ENCODE measurements at places on chromosomes 3 and 15. TPM values are rescaled to one million over a fixed set of nuclear protein-coding genes. Genes with fewer than 3 reads are reported as not detected.

Gene CLSTN2
- not detected for total RNA-seq

Gene ATP10A
- total RNA-seq, result 35.8 TPM

Gene ADCY5
- total RNA-seq, result not detected

DNA sequence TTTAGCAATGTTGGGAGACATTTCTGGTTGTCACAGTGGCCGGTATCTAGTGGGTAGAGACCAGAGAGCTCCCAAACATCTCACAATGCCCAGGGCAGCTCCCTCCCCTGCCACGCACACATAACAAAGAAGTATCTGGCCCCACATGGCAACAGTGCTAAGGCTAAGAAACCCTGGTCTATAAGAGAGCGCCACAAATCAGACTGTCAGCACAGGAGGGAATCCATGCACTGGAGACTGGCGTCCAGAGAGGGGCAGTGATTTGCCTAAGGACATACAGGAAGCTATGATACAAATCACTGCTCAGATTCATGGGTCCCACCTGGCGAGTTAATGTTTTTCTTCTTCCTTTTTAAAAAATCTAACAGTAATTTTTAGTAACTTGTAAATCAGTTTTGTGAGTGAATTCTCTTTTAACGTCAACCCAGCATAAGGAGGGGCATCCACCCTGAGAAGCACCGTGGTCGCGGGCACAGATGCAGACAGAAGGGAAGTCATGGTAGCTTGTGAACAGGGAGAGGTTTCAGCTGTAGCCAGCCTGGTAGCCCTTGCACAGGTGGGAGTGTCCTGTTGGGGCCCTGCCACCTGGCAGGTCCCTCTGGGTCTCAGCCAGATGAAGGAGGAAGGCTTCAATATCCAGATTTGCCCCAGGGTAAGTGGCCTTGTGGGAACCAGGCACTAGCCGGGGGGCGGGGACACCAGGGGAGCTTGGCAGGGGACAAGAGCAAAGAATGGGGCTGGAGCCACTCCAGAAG lies 8.7 kb downstream of the ISG20 start:
- peaks cover 75% of the 10 kb centered on the region for H3K4me1 ChIP-seq
- H3K36me3 ChIP-seq, result peaks cover 76% of the 10 kb centered on the region
- H3K27ac ChIP-seq, result peak overlapping the region; percentile 64
- no peak overlapping the region for H3K4me3 ChIP-seq

DNA sequence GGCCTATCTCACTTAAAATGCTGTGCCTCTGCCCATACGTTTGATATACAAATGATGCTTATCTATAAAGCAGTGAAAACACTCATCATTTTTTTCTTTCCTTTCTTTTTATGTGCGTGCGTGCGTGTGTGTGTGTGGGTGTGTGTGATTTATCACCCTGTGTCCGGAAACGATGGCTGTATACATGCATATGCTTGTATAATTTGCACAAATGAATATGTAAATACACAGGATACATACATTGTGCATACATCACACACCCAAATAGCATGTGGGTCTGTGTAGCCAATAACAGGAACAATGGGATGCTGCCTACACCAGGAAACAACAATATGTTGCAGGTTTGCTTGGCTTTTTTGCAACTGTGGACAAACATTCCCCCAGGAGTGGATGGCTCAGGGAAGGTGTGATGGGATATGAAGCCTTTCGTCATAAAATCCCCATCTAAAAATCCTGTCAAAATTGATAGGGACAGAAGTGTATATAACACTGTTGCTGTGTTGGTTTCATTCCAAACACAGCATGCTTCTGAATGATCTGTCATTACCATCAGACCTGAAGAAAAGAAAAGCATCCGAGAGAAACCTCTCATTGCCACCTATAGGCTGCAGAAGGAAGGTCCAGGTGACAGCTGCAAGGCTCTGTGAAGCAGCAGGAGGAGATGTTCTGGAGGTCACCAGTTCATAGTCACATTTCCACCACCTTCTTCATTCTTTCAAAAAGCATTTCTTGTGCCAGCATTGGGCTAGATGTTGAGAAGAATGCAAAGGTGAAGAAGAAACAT lies 503.9 kb upstream of the NR2F2 start:
- no peaks in the 10 kb centered on the region for H3K36me3 ChIP-seq
- no peaks in the 10 kb centered on the region for H3K4me1 ChIP-seq
- H3K4me3 ChIP-seq, result no peak overlapping the region
- no peak for DNase-seq

DNA sequence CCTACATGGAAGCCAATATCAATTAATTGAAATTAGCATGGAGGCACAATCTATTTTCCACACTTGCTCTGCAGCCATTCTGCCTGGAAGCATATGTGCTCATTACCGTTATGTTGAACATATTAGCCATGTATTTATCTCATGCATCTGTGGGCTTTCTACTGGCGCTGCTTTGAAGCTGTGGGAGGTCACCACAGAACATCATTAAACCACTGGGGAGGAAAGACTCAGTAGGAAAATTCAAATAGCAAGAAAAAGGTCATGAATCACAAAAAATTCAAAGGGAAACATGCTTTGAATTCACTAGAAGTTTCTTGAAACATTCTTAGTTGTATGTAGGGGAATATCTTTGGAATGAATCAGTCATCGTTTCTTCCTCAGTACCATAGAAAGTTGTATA lies 652.5 kb downstream of the EDEM1 start:
- no peaks in the 10 kb centered on the region for H3K36me3 ChIP-seq
- no peak overlapping the region for H3K27ac ChIP-seq
- H3K4me1 ChIP-seq, result no peaks in the 10 kb centered on the region
- no peak overlapping the region for H3K4me3 ChIP-seq
- H3K27me3 ChIP-seq, result no peaks in the 10 kb centered on the region

DNA sequence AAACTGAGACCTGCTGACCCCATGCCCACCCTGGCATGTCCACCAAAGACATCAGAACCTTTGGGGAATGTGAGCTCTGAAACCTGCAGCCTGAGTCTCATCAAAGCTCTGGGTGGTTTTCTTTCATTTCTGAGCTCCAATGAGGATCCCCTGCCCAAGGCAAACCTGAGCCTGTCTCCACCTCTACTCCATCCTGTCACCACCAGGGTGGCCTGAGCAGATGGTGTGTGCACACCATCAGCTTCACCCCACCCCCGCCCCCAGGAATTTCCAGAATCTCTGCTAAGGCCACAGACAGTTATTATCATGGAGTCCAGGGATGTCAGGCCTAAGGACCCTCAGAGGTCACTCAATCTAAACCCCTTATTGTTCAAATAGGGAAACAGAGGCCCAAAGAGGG lies 1.3 kb downstream of the XIRP1 start:
- no peak overlapping the region for H3K27ac ChIP-seq
- H3K36me3 ChIP-seq, result no peaks in the 10 kb centered on the region
- peaks cover 6% of the 10 kb centered on the region for H3K27me3 ChIP-seq

Gene LDHAL6B
- total RNA-seq, result not detected

GRCh38 chr3:154864947-154865346 lies 215.2 kb upstream of the MME start:
- H3K27me3 ChIP-seq, result no peaks in the 10 kb centered on the region
- H3K4me3 ChIP-seq, result no peak overlapping the region
- no peak for DNase-seq
- H3K27ac ChIP-seq, result no peak overlapping the region

Gene ITIH1
- not detected for total RNA-seq

- H3K36me3 ChIP-seq, result peaks cover under 1% of the 10 kb centered on the region
- DNase-seq, result no peak
- H3K27ac ChIP-seq, result peak overlapping the region; percentile 82
- no peaks in the 10 kb centered on the region for H3K27me3 ChIP-seq
- H3K4me1 ChIP-seq, result peaks cover 36% of the 10 kb centered on the region
- H3K4me3 ChIP-seq, result peak overlapping the region; percentile 78
These were observed 568 bp downstream of the SENP2 start for GRCh38 chr3:185586686-185587039.

DNA sequence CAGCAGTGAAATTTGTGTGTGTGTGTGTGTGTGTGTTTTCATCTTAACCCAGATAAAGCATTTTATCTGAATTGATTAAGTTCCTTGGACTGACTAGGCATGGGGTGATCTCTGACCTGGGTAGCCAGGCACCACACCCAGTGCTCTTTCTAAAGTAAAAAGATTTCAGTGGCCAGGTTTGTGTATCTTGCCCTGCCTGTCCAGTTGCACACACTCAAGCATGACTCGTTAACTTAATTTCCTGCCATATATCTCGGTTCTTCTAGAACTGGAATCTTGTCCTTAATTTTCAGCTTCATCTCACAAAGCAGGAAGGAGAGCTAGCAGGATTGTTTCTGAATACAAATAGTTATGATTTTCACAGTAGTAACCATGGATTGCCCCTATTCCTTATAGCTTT lies 17.0 kb downstream of the TM4SF18 start:
- H3K27me3 ChIP-seq, result peaks cover 16% of the 10 kb centered on the region
- no peak overlapping the region for H3K27ac ChIP-seq
- H3K36me3 ChIP-seq, result no peaks in the 10 kb centered on the region
- no peak overlapping the region for H3K4me3 ChIP-seq

Gene EPHB3
- total RNA-seq, result 0.20 TPM

Gene LACTB
- 14.0 TPM for total RNA-seq

GRCh38 chr3:61686228-61686648 lies 124.9 kb downstream of the PTPRG start:
- H3K4me3 ChIP-seq, result no peak overlapping the region
- no peaks in the 10 kb centered on the region for H3K4me1 ChIP-seq
- no peaks in the 10 kb centered on the region for H3K27me3 ChIP-seq
- no peak for DNase-seq

GRCh38 chr15:51917493-51917892 lies 54.1 kb downstream of the LEO1 start:
- H3K36me3 ChIP-seq, result peaks cover 34% of the 10 kb centered on the region
- peak; percentile 20 for DNase-seq
- H3K27ac ChIP-seq, result peak overlapping the region; percentile 26
- no peaks in the 10 kb centered on the region for H3K4me1 ChIP-seq
- H3K27me3 ChIP-seq, result no peaks in the 10 kb centered on the region
- no peak overlapping the region for H3K4me3 ChIP-seq

GRCh38 chr15:79244876-79245275 lies 37.6 kb upstream of the ANKRD34C start:
- no peak overlapping the region for H3K27ac ChIP-seq
- H3K36me3 ChIP-seq, result no peaks in the 10 kb centered on the region
- H3K4me1 ChIP-seq, result no peaks in the 10 kb centered on the region
- peaks cover 26% of the 10 kb centered on the region for H3K27me3 ChIP-seq

DNA sequence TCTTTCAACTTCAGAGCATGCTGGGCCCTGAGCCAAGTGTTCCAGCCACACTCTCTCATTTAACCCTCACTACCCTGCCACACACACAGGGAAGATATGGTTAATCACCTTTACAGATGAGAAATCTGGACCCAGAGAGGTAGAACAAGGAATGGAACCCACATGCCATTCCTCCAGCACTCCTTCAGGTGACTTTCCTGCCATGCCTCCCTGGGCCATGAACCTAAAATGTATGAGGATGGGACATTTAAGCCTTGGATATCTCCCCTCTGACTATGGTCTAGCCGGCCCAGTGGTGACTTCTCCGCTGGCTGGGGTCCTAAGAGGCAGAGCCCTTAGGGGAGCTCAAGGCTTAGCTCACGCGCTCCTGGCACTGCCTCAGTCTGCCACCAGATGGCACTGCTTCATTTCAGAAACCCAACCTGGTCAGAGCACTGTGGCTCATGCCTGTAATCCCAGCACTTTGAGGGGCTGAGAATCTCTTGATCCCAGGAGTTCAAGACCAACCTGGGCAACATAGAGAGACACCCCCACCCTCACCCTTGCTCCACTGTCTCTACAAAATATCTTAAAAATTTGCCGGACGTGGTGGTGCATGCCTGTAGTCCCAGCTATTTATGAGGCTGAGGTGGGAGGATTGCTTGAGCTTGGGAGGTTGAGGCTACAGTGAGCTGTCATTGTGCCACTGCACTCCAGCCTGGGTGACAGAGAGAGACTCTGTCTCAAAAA lies 2.2 kb upstream of the DCAF1 start:
- peaks cover 2% of the 10 kb centered on the region for H3K36me3 ChIP-seq
- no peak overlapping the region for H3K4me3 ChIP-seq
- H3K4me1 ChIP-seq, result peaks cover 29% of the 10 kb centered on the region
- peak; percentile 86 for DNase-seq
- H3K27ac ChIP-seq, result peak overlapping the region; percentile 94

Gene UNC13C
- total RNA-seq, result not detected

DNA sequence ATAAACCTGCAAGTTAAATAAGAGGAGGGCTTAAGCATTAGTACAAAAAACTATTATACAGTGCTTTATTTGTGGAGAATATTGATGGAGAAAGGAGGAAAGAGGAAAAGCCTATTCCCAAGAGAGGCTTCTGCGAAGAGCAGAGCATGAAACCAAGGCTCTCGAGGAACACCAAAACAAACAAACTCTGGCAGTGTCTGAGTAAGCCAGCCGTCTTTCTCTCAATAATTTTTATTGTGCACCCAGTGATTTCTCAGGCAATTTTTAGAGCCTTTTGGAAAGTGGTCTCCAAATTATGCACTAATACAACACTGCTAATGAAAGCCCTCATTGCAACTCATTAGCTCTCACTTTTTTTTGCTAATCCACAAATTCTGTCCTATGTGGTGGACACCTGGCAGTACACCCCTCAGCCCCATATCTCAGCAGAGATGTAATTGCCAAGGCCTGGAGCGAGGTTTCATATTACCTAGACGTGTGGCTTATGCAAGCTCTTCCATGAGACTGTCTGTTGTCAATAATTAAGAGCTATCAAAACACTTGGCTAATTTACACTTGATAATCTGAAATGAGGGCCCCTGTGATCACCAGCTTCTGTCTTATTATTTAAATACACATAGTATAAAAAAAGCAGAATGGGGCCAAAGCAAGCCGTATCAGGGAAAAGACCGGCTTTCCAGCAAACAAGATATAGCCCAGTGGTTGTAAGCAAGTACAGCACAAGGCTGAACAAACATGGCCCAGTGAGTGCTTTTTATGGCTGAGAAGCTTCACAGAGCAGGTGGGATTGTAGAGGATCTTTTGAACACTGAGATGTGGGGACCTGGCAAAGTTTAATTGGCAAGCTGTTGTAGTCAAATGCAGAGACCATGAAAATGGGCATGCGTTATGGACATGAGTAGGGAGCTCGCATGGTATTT lies 216.9 kb downstream of the ROBO2 start:
- H3K4me1 ChIP-seq, result no peaks in the 10 kb centered on the region
- H3K27me3 ChIP-seq, result no peaks in the 10 kb centered on the region
- no peak overlapping the region for H3K4me3 ChIP-seq
- no peak overlapping the region for H3K27ac ChIP-seq
- DNase-seq, result no peak

Gene PLA2G4E
- not detected for total RNA-seq

- H3K27me3 ChIP-seq, result no peaks in the 10 kb centered on the region
- no peak overlapping the region for H3K27ac ChIP-seq
- H3K4me3 ChIP-seq, result no peak overlapping the region
- H3K36me3 ChIP-seq, result no peaks in the 10 kb centered on the region
- DNase-seq, result no peak
These were observed 59.7 kb upstream of the CCDC50 start for GRCh38 chr3:191269289-191270085.

Measured in activated CD4-positive, alpha-beta memory T cell treated with anti-CD3 and anti-CD28 coated beads, Interleukin-2, amount 10 ng/mL, durations not matched to agents 7 days and 5 days (primary cell).